Thoracic aorta (tissue), 2 donors: ENCODE measurements at places on chromosomes 6 and 20.

DNA sequence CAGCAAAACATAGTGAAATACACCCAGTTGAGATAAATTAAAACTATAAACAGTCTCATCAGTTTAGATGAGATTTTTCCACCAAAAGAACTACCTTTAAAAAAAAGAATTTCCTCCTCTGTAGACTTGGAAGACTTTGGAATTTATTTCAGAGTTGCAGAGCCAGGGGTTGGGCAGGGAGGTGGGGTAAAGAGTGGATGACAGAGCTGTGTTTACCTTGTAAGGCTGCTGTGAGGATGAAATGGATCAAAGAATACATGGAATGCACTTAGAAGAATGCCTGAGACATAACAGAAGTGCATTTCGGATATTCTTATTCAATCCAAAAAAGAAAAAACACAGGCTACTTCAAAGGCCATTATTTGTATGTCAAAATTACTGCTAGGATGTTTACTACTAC lies 6.4 kb upstream of the LY86 start:
- no peak for DNase-seq

GRCh38 chr6:16733085-16733484 lies 28.2 kb downstream of the ATXN1 start:
- no peak for DNase-seq

DNA sequence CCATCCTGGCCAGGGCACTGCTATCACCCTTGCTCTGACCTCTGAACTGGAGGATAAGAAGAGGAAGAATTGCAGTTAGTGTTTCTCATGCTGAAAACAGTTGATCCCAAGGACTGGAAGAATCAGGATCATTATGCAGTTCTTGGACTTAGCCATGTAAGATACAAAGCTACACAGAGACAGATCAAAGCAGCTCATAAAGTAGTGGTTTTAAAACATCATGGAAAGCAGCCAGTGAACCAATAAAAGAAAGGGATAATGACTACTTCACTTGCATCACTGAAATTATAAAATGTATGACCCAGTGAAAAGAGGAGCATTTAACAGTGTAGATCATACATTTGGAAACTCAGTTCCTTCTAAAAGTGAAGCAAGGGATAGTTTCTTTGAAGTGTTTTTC lies 47.7 kb downstream of the DNAH8 start:
- no peak for DNase-seq

DNA sequence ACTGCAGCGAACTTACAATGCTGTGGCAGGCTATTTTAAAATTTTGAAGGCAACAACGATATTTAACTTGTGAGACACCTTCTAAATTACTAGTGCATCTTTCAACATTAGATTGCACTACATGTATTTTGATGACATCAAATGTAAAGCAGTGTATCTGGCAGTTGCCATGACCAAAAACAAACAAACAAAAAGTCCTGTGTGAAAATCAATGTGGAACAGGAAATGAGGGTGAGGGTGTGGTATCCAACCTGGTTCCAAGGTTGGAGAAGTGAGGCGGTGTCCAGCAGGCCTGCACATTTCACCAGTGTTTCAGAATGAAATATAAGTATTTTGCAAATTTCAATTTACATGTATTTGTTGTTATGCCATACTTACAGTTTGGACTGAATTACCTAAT lies 112.0 kb downstream of the LAMP5 start:
- no peak for DNase-seq

GRCh38 chr20:38421915-38422314 lies 13.2 kb downstream of the SNHG17 start:
- DNase-seq, result no peak

DNA sequence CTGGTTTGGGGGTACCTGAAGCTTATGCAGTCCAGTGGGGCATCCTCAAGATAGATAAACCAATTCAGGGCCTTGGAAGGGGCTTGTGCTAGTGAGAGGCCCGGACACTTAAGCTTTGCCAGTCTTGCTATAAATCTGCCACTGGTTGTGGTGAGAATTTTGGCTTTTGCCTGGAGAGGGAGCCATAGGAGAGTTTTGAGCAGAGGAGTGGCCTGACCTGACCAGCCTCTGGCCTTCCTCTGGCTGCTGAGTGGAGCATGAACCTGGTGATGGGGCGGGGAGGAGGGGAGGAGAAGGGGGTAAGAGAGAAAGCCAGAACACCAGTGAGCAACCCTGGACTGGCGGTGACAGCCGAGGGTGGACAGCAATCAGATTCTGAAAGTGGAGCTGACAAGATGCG lies 7.1 kb downstream of the TMEM74B start:
- no peak for DNase-seq

DNA sequence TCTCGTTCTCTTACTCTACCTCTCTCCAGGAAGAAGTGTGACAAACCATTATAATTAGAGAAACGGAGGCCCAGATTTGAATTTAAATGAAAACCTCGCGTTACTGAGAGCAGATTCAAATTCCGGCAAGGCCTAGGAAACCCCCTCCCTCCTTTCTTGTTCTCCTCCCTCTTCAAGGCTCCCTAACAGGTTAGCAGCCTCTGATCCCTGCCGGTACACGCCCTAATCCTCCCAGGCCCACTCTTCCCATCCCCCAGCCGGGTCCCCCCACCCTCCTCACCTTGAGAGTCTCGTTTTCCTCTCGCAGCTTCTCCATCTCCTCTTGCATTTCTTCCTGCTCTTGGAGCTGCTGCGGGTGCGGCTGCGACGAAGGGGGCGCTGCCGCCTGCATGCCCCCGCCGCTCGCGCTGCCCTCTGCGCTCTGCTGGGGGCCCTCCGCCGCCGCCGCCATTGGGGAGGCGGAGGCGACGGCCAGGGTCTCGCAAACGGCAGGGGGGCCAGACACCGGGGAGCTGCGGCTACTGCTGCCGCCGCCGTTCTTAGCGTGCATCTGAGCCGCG lies 3.8 kb downstream of the MTCL3 start:
- DNase-seq, result no peak

GRCh38 chr6:166595061-166595780 lies 8.7 kb upstream of the RAMACL start:
- DNase-seq, result no peak

GRCh38 chr6:150299873-150300485 lies 68.8 kb upstream of the IYD start:
- DNase-seq, result no peak
